Effector memory CD8-positive, alpha-beta T cell (primary cell): ENCODE measurements at places on chromosomes 7 and 10.

GRCh38 chr7:37656913-37657530 lies 26.5 kb upstream of the GPR141 start:
- no peak for DNase-seq

DNA sequence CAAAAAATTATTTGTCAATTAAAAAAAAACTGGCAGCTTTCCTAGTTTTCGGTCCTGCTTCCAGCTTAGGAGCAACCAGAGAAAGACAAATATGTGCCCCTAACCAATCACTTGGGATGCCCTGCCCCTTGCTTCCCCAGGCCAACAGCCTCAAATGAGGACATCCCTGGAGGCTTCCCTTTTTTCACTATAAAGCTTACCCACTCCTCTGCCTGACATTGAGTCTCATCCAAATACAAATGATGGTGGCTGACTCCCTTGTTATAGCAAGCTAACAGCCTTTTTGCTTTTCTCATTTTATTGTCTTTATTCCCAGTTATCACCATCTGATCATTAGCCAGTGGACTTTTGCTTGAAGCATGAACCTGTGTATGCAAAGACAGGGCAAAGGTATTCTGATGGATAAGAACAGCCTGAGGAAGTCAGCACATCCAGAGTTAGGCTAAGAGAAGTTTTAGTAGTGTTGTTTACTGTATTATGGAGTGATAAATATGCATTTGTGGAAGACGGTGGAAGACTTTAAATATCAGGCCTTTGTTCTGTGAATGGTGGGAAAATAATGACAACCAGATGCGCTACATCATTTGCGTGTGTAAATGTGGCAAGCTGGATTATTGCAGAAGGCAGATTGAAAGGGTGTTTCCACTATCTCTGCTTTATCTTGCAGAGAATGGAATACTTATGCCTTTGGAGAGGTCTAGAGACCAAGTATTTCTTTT lies 1.7 kb upstream of the CCM2 start:
- no peak for DNase-seq

- DNase-seq, result no peak
These were observed 18.2 kb upstream of the ZNF467 start for GRCh38 chr7:149791411-149792219.

- DNase-seq, result no peak
These were observed 44.8 kb upstream of the EMX2 start for GRCh38 chr10:117497736-117498135.

- no peak for DNase-seq
These were observed 166.5 kb upstream of the PITRM1 start for GRCh38 chr10:3339121-3339520.

- DNase-seq, result no peak
These were observed 212.1 kb downstream of the VTI1A start for GRCh38 chr10:112658900-112659638.

DNA sequence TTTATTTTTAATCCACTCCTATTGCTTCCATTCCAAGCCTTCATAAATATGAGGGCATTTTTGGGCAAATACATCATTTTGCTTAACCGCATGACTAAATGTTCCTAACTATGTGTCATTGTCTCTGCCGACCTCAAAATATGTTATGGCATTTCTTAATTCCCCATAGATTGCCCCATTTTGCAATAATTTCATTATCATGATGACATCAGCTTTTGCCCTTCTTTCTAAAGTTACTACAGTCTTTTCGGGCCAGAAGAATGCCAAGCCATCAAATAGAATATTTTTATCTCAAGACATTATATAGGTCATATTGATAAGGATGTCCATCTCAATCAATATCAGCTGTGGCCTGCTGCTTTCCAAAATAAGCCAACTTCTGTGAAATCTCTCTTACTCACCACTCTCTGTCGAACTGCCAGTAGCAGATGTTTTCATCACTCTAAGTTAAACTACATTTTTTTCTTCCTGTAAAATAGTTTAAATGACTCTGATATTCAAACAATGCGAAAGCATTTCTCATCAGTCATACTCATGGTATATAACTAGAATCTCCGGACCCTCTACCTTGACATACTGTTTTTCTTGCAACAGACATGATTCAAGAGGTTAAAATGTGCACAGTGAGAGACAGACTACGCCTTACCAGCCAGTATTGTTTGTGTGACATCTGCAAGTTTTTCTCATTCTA lies 1254.6 kb upstream of the CELF2 start:
- no peak for DNase-seq

- no peak for DNase-seq
These were observed 457 bp downstream of the PLOD3 start for GRCh38 chr7:101216860-101217387.

DNA sequence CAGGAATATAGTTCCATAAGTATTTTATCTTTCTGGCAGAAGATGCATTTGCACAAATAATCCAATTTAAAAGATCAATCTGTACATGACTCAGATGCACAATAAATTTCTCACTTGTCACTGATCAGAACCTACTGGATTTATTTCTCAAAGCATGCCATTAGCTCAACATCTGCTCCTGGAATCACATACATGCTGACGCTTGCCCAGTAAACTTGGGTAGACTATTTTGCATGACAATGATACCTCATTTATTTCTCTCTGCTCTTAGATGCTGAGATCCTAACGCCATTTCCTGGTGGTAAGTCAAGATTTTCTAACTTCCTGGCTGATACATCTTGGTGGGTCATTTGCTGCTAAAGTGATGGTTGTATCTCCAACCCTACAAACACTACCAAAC lies 33.8 kb upstream of the C10orf120 start:
- DNase-seq, result no peak

DNA sequence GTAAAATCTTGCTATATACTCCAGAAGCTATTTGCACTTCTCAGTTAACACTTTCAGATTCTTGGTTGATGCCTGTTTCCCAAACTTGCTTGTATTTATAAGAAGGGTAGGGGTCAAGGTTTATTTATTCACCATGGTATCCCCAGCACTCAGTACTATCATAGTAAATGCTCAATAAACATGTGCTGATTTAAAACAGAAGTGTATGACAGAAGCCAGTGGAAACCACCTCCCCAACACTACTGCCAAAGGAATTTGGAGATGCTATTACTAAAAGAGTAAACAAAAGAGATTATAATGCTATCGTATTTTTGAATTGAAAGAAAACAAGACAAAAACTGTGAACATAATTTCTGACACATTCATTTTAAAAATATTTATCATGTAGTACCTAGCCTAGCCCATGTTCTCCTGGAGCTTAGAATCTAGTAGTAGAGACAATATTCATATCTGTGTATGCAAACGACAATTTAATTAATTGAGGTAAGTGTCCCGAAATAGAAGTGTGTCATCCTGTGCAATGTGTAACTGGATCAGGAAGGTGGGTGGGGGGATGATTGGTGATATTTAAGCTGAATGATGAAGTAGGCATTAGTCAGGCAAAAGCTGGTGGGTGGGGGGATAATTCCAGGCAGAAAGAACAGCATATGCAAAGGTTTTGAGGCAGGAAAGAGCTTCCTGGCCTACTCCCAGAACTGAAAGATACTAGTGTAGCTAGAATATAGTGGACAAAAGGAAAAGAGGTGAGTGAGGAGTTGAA lies 77.5 kb downstream of the HGF start:
- DNase-seq, result no peak

DNA sequence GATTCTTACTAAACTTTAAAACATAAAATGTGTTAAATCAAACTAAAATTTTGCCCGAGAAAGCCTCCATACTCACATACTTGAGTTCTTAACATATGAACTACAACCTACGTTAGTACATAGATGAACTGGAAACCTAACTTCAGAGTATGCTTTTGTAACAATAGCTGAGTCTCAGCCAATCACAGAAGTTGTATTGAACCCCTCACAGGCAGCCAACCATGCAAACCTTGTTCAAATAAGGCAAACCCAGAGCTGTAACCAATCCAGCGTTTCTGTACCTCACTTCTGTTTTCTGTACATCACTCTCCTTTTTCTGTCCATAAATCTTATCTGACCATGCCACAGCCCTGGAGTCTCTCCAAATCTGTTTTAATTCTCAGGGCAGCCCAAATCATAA lies 157.3 kb upstream of the COL1A2 start:
- DNase-seq, result no peak

DNA sequence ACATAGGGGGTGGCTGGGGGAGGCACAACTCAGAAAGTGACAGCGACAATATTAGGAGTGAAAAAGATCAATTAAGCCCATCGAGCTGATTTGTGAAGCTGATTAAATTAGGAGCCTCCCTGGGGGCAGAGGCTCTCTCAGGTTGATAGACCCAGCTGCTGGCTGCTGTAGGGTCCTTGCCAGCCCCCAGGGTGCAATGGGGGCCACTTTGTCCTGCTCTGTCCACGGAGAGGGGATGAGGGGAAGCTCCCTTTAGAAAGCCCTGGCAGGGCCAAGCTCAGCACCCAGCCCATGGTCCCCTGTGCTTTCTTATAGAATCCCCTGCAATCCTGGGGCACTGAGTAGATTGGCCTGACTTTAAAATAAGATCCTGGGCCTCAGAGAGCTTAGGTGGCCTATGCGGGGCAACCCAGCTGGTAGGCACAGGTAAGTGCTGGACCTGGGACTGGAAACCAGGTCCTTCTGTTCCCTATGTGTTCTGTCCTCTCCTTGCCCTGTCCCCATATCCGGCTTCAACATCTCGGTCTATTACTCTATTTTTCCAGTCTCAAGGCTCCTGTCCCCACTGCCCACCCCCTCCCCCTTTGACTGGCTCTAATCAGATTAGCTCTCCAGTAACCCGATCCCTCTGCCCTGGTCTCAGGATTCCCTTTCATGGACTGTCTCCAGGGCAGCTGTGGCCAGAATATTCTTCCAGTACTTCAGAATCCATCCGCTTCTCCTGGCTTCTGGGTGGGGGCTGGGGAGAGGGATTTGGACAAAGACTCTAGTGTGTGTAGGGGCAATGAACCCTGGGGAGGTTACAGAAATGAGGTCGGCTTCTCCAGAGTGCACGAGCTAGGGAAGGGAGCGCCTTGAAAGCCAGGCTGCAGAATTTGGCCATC lies 259.6 kb downstream of the RPS24 start:
- DNase-seq, result no peak

GRCh38 chr7:103594186-103594585 lies 148.2 kb upstream of the SLC26A5 start:
- no peak for DNase-seq
